NCI-H69 (cell line): ENCODE measurements at places on chromosomes 12 and 14.

- no peak for DNase-seq
Measured at GRCh38 chr12:52798003-52798670, 2.2 kb upstream of the KRT3 start.

DNA sequence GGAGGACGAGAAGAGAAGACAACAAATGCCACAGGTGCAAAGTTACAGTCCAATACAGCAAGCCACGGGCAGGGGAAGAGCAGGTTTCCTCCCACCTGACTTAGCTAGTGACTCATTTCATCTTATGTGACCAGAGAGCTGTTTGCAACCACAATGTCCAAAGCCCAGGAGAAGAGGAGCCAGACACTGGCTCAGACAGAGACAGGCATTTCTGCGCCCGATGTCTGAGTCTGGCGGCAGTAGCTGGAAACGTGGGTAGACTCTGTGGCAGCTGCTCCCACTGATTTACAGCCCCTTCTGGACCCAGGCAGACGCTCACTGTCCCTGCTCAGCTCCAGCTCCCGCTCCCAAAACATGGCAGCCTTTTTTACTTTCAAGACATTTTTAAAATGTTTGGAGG is 60.0 kb downstream of the CHGA start:
- no peak for DNase-seq

DNA sequence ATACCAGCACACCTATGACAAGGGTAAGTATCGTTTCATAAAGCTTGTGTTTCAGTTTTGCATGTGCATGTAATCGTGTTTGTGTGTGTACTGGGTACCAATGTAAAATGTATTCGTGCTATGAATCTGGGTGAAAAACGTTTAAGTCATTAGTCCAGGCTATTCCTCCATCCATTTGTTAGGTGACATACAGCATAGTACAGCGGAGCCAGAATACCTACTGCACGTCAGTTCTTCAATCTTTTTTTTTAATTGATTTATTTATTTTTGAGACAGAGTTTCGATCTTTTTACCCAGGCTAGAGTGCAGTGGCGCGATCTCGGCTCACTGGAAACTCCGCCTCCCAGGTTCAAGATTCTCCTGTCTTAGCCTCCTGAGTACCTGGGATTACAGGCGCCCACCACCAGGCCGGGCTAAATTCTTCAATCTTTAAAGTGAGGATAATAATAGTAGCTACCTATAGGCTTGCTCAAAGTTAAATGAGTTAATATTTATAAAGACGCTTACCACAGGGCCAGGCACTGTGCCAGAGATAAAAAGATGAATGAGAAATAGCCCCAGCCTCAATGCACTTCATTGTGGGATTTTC is 661 bp upstream of the RPS26 start:
- DNase-seq = peak; percentile 30

GRCh38 chr14:23093991-23094665 is 808 bp downstream of the ACIN1 start:
- DNase-seq = no peak

- no peak for DNase-seq
Measured at GRCh38 chr12:50440288-50440687, 39.6 kb downstream of the LARP4 start.

DNA sequence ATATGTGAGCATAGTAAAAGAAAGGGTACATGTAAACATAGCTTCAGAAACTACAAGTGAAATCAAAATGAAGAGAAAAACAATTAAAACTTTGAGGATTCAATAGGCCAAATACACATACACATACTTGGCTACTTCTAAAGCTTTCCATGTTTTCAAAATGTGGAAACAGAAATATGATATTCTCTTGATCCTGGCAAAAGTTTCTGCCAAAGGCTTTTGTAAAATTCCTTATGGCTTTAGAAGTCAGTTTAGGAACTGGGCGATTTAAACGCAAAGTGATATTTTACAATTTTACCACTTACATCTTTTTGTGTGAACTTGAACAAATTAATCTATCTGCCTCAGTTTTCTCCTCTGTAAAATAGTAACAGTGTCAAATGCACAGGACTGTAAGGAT is 756.4 kb downstream of the C12orf50 start:
- no peak for DNase-seq

GRCh38 chr14:103489621-103490020 is 33.0 kb downstream of the CKB start:
- peak; percentile 15 for DNase-seq

DNA sequence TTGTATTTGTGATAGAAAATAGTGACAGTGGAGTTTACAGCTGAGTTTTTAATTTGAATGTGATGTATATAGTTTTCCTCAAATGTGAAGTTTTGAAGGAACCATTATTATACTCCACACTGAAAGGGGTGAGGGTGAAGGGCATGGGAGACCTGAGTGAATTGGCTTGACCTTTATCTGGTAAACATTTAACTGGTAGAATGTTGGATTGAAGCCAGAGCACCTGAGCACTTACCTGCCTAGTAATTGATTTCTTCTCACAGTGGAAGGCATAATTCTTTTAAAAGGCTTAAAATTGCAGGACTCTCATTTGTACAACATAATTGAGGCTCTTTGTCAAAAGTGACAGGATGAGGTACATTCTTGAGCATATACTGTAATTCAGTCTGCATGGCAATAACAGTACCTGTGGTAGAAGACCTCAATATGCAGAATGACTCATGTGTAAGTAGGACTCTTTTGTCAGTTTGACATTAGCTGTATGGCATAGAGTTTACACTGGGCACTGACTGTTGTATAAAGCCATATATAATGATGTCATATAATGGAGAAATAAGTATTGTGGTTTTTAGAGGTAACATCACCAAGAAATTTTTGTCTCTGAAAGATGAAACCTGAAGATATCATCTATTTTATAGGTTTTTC is 309.6 kb downstream of the TMTC2 start:
- DNase-seq = peak; percentile 98
